ENCODE measurements at places on chromosomes 6 and 20.

GRCh38 chr6:10613077-10613476, 81.3 kb downstream of the C6orf52 start:
- H3K4me1 ChIP-seq, result no peaks in the 10 kb centered on the region
- H3K27me3 ChIP-seq, result no peaks in the 10 kb centered on the region
- H3K27ac ChIP-seq, result no peak overlapping the region
- no peak overlapping the region for H3K4me3 ChIP-seq
- no peaks in the 10 kb centered on the region for H3K36me3 ChIP-seq

- no peak for DNase-seq
- H3K27ac ChIP-seq, result peak overlapping the region; percentile 94
- peaks cover 87% of the 10 kb centered on the region for H3K4me1 ChIP-seq
Measured at GRCh38 chr20:46361381-46361780, 45.0 kb downstream of the ELMO2 start.

DNA sequence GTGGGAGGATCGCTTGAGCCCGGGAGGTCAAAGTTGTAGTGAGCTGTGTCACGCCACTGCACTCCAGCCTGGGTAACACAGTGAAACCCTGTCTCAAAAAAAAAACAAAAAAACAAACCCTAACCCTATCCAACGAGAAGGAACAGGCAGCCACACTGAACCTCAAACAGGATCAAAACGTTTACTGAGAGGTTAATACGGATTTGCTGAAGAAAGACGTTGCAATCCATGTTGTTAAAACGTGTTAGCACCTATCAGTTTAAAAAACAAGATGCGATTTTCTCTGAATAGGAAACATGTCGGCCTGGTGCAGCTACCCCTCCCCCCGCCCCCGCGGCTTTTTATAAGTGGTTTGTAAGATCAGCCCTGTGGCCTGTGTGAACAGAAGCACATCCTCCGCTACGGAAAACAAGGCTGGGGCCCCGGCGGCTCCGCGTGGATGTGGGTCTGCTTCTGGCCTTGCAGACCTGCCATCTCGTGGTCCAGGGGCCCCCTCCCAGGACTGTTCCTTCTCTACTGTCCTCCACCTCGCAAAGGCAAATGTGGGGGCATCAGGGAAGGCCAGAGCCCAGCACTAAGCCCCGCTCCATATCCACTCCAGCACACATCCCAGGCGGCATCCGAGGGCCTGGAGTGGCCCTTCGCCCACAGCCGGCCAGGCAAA, 11.4 kb downstream of the SLC2A4RG start:
- peak; percentile 75 for DNase-seq

DNA sequence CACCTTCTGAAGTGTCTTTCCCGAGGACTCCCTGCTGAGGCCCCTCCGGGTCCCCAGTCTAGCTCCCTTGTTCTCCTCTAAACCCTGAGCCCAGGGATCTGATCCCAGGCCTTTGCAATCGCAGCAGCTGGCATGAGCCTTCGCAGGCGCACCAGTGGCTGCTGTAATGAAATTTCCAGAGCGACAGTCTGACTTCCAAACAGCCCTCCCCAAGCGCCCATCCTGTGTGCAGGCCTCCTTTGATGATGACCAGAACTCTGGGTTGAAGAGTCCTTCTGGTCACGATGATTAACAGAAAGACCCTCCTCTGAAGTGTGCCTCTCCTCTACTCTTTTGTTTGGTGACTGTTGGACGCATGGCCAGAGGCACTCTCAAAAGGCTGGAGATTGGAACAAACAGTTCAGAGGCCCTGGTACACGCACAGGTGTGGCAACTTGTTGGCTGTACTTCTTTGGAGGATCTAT, 89.1 kb upstream of the MPC1 start:
- H3K4me3 ChIP-seq, result no peak overlapping the region
- H3K27me3 ChIP-seq, result no peaks in the 10 kb centered on the region
- no peak for DNase-seq
- no peaks in the 10 kb centered on the region for H3K36me3 ChIP-seq
- H3K27ac ChIP-seq, result no peak overlapping the region
- peaks cover 7% of the 10 kb centered on the region for H3K4me1 ChIP-seq

DNA sequence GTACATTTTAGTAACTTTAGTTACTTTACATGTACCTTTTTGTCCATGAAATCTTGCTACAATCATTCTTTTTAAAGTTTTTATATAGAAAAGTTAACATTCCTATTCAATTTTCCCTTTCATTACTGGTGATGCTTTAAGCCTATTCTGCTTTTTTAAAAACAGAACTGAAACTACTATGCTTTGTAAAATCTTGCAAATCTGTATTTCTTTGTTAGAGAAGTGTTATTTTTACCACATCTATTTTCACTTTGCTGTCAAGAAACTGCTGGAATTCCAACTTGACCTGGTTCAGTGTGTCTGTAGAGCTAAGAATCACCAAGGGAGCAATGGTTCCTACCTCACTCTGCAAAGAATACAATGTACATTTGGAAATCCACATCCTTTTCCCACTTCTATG, 21.8 kb upstream of the SAMD5 start:
- H3K4me3 ChIP-seq, result no peak overlapping the region
- no peaks in the 10 kb centered on the region for H3K36me3 ChIP-seq
- H3K27me3 ChIP-seq, result peaks cover 10% of the 10 kb centered on the region
- no peaks in the 10 kb centered on the region for H3K4me1 ChIP-seq

All from activated T-cell treated with anti-CD3 and anti-CD28 coated beads, Interleukin-2, amount 50 U/mL, for 24 hours (primary cell).